ENCODE measurements at places on chromosomes 11 and 22. TPM values are rescaled to one million over a fixed set of nuclear protein-coding genes. Genes with fewer than 3 reads are reported as not detected.

OR51B2 gene
- total RNA-seq, result 1.1 TPM

SSRP1 gene
- 54.6 TPM for total RNA-seq

KRTAP5-6 gene
- total RNA-seq, result not detected

TMEM191C gene
- 0.27 TPM for total RNA-seq

PGGHG gene
- total RNA-seq, result 15.3 TPM

API5 gene
- total RNA-seq, result 104 TPM

AP2A2 gene
- 54.6 TPM for total RNA-seq

RHOD gene
- total RNA-seq, result 14.1 TPM

SLC22A12 gene
- not detected for total RNA-seq

DTX4 gene
- 3.5 TPM for total RNA-seq

ASPHD2 gene
- total RNA-seq, result 0.83 TPM

ROM1 gene
- 13.8 TPM for total RNA-seq

TEX54 gene
- total RNA-seq, result not detected

FAM227A gene
- 0.55 TPM for total RNA-seq

PRG3 gene
- total RNA-seq, result not detected

LINC01488 gene
- total RNA-seq, result not detected

SYT12 gene
- not detected for total RNA-seq

DRICH1 gene
- not detected for total RNA-seq

PGM2L1 gene
- total RNA-seq, result 10.0 TPM

LGALS12 gene
- total RNA-seq, result not detected

TIMP3 gene
- 120 TPM for total RNA-seq

C11orf97 gene
- not detected for total RNA-seq

SCUBE2 gene
- total RNA-seq, result 10.9 TPM

ABCG4 gene
- under 0.01 TPM for total RNA-seq

RFPL1 gene
- total RNA-seq, result not detected

FIBIN gene
- 29.1 TPM for total RNA-seq

PLEKHB1 gene
- total RNA-seq, result 57.6 TPM

ADAMTS8 gene
- 5.0 TPM for total RNA-seq

DKK3 gene
- 83.6 TPM for total RNA-seq

XKR3 gene
- total RNA-seq, result not detected

GAS2 gene
- total RNA-seq, result 3.3 TPM

SLC7A4 gene
- not detected for total RNA-seq

CDCA5 gene
- 7.5 TPM for total RNA-seq

ANKK1 gene
- total RNA-seq, result not detected

ARL14EP gene
- 30.5 TPM for total RNA-seq

CHRM1 gene
- total RNA-seq, result 0.16 TPM

KBTBD3 gene
- total RNA-seq, result 10.3 TPM

ART1 gene
- total RNA-seq, result not detected

P4HA3 gene
- 1.8 TPM for total RNA-seq

SHANK2 gene
- 20.3 TPM for total RNA-seq

CASTOR1 gene
- total RNA-seq, result 5.3 TPM

HIC2 gene
- 2.3 TPM for total RNA-seq

OR51I1 gene
- not detected for total RNA-seq

CARD16 gene
- 5.1 TPM for total RNA-seq

MPEG1 gene
- 15.6 TPM for total RNA-seq

TCIRG1 gene
- total RNA-seq, result 73.9 TPM

Data from sigmoid colon (tissue), 7 donors.